ENCODE measurements at places on chromosomes 5 and 9.

- no peak for DNase-seq
Observed at GRCh38 chr5:120388016-120388781, 75.9 kb upstream of the PRR16 start.

GRCh38 chr9:121453232-121453892, 46.3 kb downstream of the GGTA1 start:
- DNase-seq = no peak

- DNase-seq = no peak
Observed at GRCh38 chr9:76667521-76667957, 96.7 kb upstream of the PCA3 start.

DNA sequence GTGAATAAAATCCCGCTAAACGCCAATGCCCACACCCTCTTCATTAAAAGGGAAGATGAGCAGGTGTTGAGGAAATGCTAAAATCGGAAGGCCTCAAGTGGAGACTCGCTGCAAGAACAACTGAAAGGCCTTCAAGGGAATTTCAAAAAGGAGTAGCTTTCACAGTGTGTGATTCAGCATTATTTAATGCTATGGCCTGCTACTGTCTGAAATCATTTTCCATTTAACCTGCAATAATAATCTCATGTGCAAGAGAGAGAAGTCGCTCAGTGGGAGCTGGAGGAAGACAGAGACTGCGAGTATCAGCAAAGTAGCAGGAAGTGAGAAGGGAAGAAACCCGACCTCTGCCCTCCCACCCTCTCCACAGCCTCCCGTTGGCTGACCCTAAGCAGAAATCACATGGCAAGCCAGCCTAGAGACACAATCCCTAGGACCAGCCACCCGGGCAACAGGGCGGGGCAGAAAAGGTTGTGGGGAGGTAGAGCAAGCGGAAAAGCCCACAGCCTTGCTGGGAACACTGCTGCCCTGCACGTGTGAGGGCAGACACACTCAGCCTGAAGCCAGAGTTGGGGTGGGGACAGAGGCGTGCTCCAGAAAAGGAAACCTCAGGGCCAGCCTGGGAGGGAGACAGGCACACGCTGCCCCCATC, 39.9 kb upstream of the CTSL start:
- DNase-seq = no peak

DNA sequence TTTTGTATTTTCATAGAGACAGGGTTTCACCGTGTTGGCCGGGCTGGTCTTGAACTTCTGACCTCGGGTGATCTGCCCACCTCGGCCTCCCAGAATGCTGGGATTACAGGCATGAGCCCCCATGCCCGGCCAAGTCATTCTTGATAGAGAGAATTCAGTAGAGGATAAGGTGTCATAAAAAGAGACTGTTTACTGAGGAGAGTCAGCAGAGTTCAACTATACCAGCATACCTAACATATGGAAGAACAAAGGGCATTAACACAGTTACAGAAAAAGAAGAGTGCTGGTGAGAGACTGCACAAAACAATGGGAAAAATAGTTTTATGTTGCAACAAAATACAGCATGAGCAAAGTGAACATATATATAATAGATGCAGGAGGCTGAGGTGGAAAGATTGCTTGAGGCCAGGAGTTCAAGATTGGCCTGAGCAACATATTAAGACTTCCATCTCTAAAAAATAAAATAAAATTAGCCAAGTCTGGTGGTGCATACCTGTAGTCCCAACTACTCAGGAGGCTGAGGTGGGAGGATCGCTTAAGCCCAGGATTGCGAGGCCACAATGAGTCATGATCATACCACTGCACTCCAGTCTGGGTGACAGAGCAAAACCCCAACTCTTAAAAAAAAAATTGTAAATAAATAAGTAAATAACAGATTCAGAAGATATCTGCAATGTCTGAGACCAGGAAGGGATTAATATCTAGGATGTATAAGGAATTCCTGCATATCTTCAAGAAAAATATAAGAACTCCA, 19.5 kb downstream of the B4GALT1 start:
- no peak for DNase-seq

DNA sequence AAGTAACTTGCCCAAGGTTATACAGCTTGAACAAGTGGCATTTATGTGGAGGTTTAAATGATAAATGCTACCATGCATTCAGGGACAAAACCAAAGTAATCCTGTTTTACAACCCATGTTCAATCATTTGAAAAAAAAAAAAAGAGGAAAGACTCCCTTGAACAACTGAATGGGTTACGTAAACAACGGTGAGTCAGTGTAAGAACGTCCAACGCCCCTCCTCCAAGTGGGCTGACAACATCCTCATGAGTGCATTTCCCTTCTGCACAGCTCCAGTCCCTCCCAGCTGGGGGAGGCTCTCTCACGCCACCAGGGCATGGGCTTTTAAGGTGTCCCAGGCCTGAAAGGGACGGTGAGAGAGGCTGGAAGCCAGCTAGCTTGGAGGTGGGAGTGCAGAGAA, 90.0 kb downstream of the PRRT1B start:
- no peak for DNase-seq

DNA sequence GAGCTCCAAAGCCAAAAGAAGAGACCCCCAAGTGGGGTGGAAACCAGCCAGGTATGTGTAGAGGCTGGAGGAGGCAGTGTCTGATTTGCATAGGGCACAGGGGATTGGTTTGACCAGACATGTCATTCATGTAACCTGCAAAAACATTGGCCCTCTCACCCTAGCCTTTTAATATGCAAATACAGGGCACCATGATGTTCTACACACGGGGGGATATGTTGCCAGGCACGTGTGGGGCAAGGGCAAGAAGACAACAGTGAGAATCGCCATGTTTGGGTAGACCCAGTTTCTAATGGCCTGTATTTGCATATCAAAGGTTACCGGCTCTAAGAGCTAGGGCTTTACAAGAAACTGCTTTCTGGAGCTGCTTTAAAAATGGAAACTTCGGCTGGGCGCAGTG, 208.9 kb downstream of the GOLPH3 start:
- DNase-seq = no peak

- DNase-seq = no peak
Observed at GRCh38 chr5:146208916-146209522, 5.6 kb downstream of the RBM27 start.

DNA sequence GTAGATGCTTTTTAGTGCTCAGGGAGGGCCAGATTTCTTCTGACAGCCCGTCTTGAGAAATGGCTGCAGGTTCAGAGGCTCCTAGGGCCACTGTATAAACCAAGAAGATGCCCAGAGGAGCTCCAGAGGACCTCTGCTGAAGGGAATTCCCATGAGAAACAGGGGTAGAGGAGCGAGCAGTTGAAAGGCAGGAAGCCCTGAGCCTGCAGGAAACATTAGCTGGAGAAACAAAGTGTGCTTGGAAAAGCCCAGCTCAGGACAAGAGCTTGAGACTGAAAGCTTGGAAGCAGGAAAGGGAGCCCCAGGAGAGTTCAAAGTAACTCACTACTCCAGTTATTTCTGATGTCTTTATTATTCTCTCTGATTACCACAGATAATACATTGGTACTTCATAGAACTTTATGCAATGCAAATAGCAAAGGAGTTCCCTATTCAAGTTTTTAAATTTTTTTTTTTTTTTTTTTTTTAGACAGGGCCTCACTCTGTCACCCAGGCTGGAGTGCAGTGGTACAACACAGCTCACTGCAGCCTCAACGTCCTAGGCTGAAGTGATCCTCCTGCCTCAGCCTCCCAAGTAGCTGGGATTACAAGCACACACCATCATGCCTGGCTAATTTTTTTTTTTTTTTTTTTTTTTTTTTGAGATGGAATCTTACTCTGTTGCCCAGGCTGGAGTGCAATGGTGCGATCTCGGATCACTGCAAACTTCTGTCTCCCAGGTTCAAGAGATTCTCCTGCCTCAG, 16.5 kb downstream of the HBEGF start:
- DNase-seq = no peak

DNA sequence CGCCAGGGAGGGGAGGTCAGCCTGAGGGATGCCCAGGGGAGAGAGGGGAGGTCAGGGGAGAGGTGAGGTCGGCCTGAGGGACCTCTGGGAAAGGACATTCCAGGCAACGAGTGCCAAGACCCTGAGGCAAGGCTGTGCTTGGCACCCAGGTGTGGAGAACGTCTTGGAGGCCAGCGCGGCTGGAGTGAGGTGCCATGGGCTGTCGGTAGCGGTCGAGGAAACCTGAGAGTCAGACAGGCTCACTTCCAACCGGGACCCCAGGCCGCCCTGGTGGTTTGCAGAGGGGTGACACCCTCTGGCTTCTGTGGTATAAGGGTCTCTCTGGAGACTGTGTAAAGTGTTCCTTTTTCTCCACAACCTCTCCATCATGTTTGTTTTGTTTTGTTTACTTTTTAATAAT, 82.9 kb downstream of the CACNA1B start:
- DNase-seq = no peak

GRCh38 chr5:6527749-6528455, 79.2 kb downstream of the UBE2QL1 start:
- no peak for DNase-seq

All from hippocampal formation (tissue), 2 donors.